T-helper 9 cell (primary cell): ENCODE measurements at places on chromosomes 16 and 17.

DNA sequence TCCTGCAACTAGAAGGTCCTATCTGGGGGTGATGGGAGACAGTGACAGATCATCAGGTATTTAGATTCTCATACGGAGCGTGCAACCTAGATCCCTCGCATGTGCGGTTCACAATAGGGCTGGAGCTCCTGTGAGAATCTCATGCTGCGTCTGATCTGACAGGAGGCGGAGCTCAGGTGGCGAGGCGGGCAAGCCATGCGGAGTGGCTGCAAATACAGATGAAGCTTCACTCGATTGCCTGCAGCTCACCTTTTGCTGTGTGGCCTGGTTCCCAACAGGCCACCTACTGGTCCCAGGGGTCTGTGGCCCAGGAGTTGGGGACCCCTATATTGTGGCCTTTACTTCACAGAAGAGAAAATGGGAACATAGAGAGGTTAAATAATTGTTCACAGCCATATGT, 200.4 kb downstream of the IRF8 start:
- DNase-seq: no peak

DNA sequence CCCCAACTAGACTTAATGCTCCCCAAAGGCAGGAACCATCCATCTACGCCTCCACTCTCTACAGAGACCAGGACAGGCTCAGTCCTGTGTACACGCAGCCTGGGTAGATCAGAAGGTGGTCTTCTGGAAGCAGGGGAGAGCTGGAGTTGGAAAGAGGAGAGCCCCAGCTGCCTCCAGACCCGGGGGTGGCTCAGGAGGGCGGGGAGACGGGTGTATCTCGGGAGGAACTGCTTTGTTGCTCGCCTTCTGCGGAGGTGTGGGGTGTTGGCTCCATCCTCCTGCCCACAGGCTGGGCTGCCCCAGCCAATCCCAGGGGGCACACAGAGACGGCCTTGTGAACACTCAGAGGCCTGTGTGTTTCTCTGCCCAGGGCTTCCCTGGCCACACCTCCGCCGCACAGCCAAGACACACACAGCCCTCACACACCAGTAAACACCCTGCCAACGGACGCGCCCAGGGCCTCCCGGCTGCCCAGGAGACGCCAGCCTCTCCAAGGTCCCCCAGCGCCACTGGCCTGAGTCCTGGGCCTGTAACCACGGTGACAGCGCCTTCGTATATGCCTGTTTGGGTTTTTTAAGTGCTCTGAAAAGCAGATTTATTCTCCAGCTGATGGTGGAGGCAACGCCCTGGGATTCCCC, 143.4 kb upstream of the CDC42EP4 start:
- no peak for DNase-seq

DNA sequence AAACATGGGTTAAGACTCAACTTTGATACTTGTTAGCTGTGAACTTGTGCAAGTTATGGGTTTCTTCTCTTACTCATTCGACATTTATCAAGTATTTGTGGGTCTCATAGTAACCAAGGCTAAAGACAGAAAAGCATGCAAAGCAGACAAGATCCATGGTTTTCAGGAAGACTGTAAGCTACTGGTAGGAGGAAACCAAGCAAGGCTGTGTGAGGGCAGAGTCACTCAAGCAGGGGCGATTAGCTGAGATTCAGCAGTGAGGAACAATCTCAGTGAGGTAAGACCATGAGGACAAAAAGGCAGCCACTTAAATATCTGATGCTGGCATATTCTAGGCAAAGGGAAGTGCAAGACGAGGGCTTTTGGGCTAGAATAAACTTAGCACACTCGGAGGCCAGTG, 29.5 kb downstream of the MBTD1 start:
- DNase-seq: no peak

GRCh38 chr17:17440938-17441675, 35.7 kb upstream of the MED9 start:
- DNase-seq: no peak

DNA sequence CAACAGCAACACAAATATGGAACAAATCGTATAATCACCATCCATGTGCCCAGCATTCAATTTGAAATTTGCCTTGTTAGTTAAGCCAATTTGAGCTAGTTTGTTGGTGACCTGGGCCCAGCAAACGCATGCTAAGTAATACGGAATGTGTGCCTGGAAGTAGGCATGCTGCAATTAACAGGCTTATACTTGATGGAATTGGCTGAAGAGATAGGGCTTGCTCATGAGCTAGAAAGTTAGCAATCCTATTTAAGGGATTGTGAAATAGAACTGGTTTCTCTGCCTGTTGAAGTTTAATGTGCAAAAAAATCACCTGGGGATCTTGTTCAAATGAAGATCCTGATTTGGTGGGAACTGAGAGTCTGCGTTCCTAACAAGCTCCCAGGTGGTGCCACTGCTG, 8.5 kb upstream of the LPO start:
- DNase-seq: no peak

- no peak for DNase-seq
Measured at GRCh38 chr17:50190293-50190602, 11.2 kb downstream of the COL1A1 start.

- DNase-seq: peak; percentile 59
Measured at GRCh38 chr17:58083491-58084316, 485 bp downstream of the DYNLL2 start.

DNA sequence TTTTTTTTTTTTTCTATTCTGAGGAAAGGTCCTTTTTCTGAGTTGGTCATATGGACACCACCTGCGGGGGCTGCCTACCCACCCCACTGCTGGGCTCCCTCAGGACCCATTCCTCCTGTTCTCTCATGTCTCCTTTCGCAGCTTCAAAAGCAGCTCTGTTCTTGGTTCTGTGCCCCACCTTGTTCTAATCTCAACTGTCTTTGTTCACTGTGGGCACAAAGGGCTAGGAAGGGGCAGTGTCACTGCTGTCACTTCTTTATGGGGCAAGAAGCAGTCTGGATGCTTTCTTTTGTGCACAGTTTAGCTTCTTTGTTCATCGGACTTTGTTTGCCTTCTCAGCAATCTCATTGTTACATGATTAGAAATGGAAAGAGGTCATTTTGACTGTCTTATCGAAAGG, 7.1 kb downstream of the GOSR2 start:
- no peak for DNase-seq

GRCh38 chr17:61251939-61252865, 147.4 kb upstream of the TBX2 start:
- no peak for DNase-seq

DNA sequence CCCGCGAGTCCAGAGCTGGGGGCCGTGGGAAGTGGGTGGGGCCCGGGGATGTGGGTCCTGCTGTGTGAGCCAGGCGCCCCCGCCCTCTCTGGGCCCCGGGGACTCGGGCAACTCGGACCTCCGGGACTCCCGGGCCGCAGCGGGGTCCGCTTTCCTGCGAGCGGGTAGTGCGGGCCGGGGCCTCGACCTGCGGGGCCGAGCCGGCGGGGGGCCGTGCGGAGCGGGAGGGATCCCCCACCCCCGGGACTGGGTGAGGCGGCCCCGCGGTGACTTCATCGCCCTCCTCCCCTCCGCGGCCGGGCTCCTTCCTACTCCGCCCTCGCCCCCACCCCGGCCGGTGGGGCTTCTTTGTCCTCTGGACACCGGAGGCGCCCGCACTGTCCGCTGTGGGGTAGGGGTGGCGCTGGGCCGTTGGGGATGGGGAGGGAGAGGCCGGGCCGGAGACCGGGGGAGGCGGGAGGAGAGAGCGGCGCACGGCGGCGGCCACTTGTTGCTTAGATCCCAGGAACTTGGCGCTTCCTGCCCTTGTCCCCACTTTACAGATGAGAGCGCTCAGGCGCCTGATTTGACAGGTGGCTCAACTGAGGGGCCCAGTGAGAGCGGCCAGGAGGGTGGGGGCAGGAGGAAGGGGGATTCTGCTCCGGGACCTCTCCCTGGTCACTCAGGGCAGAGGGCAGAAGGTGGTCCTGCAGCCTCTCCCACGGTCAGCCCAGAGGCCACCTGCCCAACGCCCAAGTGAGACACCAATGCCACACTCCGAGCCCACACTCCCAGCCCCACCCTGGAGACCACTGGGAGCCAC, 874 bp downstream of the CMTM3 start:
- peak; percentile 37 for DNase-seq

GRCh38 chr16:76866994-76867393, 324.0 kb upstream of the MON1B start:
- no peak for DNase-seq

GRCh38 chr16:68401871-68402747, 46.2 kb downstream of the SMPD3 start:
- DNase-seq: no peak

- no peak for DNase-seq
Measured at GRCh38 chr17:8273884-8274444, 14.5 kb upstream of the RANGRF start.

GRCh38 chr17:73410586-73411312, 98.9 kb upstream of the CDC42EP4 start:
- DNase-seq: no peak

DNA sequence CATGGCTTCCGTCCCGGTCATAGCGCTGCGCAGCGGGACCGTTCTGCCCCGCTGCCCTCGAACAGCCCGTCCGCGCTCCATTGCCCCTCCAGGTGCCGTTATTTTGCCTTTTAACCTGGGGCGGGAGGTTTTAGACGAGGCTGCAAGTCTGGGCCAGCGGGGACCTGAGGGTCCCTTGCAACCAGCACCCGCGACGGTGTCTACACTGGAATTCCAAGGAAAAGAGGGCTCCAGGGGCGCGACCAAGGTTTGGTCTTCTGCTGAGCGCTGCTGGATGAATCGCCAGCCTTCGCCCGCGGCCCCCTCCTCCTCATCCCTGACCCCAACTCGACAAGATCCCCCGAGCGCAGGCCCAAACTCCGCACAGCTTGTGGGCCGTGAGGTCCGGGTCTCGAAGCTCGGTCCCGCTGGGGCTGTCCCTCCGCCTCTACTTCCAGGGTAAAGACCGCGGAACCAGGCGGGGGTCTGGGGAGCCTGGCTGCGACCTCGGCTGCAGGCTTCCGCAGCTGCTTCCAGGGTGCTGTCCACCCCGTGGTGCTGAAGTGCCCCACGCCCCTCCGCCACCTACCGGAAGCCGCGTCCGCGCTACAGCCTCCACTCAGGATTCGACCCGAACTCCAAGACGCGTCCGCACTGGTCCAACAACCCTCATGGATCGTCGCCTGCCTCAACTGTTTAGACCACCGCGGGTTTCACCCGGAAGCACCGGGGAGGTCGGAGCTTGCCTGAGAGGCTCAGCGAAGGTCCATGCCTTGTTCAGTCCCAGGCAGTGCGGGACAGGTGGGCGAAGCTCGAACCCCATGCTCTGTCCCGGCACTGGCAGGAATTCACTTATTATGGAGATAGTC, 10.1 kb upstream of the CA4 start:
- peak; percentile 66 for DNase-seq

DNA sequence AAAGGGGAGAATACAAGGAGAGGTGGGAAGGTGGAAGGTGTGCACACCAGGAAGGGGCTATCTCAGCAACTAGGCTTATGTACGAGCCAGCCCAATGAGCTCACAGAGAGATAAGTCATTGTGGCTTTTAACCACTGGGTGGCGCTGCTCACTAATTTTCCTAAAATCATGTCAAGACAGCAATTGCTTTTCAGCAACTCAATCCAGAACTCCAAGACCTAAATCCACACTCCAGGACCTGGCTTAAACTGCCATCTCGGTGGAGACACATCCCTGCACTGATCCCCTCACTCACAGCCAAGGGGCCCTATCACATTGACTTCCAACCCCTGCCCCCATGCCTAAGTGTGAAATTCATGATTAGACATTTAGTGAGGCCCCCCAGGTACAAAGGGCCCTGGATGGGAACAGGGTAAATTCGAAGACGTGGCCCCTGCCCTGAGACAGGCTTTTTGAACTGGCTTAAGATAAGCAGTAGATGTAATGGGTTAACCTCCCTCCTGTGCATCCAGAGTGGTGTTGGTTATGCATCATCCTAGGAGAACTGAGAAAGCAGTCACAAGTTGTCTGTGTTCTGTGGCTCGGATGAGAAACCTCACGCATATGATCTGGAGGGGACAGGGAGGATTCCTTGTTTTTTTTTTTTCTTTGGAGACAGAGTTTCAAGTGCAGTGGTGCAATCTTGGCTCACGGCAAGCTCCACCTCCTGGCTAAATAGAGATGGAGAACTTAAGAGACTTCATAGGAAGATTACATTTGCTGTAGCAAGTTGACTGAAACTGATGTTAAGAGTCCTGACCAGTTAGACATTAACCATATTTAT, 11.5 kb downstream of the CCL16 start:
- DNase-seq: peak; percentile 63

- DNase-seq: no peak
Measured at GRCh38 chr16:65547772-65548446, 426.0 kb upstream of the CDH11 start.

GRCh38 chr17:72594248-72594647, 473.4 kb downstream of the SOX9 start:
- no peak for DNase-seq

DNA sequence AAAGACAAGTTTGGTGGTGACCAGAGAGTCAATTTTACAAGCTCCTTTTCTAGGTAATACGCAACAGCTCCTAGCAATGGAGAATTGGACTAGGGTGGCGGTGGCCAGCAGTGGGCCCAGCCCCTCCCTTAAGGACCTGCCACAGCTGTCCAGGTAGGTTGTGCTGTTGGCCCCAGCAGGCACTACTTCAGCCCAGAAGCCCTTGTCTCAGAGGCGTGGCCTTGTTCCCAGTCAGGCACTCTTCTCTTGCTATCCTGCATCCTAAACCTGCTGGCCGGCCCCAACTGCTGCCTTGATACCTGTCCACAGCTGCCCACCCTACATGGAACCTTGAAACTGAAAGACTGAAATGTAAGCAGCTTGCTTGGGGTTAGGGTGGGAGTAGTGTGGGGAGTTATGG, 989 bp upstream of the GALK1 start:
- DNase-seq: no peak

GRCh38 chr16:26787924-26788323, 278.8 kb upstream of the C16orf82 start:
- no peak for DNase-seq

DNA sequence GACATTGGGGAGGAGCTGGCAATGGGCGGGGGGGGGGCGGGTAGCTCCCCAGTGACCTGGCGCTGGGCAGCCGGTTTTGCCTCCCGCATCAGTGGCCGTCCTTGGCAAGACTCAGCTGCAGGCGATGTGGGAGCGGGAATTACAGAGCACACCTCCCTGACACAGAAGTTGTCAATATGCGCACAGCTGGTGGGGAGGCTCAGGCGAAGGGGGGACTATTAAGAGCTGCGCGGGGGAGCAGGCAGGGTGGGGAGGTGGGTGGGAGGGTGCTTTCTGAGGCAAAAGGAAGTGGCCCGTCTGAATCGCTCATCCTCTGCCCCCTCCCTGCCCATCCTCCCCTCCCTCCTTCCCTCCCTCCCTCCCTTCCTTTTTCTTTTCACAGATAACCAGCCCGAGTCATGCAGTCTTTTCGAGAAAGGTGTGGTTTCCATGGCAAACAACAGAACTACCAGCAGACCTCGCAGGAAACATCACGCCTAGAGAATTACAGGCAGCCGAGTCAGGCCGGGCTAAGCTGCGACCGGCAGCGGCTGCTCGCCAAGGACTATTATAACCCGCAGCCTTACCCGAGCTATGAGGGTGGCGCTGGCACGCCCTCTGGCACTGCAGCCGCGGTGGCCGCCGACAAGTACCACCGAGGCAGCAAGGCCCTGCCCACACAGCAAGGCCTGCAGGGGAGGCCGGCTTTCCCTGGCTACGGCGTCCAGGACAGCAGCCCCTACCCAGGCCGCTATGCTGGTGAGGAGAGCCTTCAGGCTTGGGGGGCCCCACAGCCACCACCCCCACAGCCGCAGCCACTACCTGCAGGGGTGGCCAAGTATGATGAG, 44.0 kb downstream of the SREBF1 start:
- peak; percentile 31 for DNase-seq
